Cardiac fibroblast (primary cell): ENCODE measurements at places on chromosomes 6 and 20.
A peak's percentile ranks its signal among the peaks of the same experiment; 100 is the strongest.

DNA sequence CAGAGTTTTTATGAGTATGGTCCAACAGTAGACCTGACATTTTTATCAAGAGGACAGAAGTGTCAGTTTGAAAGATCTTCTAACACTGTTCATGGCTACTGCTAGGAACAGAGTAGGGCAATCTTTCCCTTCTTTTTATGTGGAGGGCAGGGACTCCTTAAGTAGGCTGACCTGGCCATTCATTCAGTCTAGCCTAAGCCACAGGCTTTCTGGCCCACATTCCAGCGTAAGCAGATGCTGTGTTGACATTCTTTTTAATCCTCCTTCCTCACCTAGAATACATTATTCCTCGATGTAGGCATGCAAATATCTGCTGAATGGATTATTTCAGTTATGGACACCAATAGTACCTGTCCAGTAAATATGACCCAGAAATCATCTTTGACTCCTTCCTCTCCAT is 188.3 kb downstream of the ATXN1 start:
- DNase-seq = no peak

GRCh38 chr20:50654904-50655303 is 36.4 kb downstream of the RIPOR3 start:
- DNase-seq = peak; percentile 37

DNA sequence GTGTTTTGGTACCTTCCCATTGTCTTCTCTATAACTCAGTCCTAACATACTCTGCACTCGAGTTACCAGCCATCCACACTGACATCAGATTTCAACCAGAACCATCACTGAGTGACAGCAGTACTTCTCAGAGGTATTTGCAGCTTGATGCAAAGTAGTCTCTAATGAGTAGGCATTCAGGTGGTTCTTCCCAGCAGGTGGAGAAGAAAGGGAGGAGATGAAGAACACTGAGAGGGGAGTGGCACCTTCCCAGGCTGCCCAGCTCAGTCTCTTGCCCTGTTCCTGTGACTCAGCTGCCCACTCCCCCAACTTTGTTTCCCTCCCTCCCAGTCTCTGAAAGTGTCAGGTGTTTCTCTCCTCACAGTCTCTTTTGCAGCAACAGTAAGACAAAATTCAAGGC is 38.7 kb upstream of the SMIM28 start:
- DNase-seq = no peak

GRCh38 chr6:878179-878578 is 185.2 kb upstream of the EXOC2 start:
- no peak for DNase-seq

- no peak for DNase-seq
Observed at GRCh38 chr6:116568821-116569755, 2.2 kb upstream of the RWDD1 start.

GRCh38 chr6:160750276-160750689 is 48.2 kb downstream of the PLG start:
- DNase-seq = no peak

GRCh38 chr6:40735121-40735520 is 148.0 kb upstream of the LRFN2 start:
- DNase-seq = no peak

DNA sequence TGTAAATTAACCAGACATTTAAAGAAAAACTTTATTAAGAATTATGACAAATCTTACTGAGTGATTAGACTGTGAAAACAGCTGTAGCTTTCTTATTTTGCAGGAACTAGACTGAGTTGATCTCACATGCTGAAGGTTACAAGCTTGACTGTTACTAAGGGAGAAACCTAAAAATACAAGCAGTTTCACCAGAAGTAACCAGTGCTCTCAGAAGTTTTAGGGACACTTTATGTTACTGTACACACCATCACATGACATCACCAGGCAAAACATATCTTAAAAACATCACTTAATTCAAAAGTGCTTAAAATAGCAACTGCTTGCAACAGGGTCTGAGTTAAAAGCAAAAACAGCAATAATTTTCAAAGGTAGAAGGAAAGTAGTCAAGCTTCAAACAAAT is 5.4 kb downstream of the FBXO30 start:
- no peak for DNase-seq

DNA sequence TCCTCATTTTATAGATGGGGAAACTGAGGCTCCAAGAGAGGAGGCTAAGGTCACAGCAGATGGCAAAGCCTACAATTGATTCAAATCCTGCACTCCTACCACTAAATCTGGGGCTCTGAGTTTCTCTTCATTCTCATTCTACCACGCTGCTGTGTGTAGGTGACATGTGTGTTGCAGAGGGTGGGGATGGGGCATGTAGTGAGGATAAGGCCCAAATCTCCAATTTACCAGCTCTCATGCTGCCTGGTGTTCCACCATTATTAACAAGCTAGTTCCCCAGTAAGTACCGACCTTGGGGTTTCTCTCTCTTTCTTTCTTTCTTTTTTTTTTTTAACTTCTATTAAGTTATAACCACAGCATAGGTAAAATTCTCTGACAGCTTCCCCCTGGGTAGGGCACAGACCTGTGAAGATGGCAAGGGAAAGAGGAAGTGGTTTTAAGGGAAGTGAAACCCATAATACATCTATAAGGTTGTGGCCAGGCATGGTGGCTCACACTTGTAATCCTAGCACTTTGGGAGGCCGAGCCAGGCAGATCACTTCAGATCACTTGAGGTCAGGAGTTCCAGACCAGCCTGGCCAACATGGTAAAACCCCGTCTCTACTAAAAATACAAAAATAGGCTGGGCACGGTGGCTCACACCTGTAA is 13.0 kb upstream of the MATN4 start:
- no peak for DNase-seq

- DNase-seq = no peak
Observed at GRCh38 chr20:44618318-44618731, 33.2 kb downstream of the ADA start.

GRCh38 chr6:16681260-16681873 is 79.9 kb downstream of the ATXN1 start:
- peak; percentile 90 for DNase-seq

DNA sequence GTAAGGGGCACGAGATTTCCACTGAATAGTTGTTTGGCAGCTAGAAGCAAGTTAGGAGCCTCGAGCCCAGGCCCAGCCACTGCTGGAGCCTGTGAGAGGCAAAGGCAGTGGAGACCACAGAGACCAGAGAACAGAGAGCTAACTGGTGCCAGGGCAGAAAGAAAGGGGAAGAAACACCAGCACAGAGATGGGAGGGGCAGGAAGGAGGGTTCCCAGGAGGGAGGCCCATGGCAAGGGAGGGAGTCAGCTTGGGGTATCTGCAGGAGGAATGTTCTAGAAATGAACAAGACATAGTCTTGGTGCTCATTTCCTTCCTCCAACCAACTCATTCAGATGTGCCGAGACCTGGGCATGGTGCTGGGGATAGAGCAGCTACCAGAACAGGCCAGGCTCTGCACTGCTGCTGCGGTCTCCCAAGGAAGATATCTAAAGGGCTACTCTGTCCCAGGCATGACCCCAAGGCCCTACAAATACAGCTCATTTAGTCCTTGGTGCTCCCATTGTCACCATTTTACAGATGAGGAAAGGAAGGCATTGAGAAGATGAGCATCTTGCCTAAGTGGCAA is 10.7 kb downstream of the ANGPT4 start:
- no peak for DNase-seq

DNA sequence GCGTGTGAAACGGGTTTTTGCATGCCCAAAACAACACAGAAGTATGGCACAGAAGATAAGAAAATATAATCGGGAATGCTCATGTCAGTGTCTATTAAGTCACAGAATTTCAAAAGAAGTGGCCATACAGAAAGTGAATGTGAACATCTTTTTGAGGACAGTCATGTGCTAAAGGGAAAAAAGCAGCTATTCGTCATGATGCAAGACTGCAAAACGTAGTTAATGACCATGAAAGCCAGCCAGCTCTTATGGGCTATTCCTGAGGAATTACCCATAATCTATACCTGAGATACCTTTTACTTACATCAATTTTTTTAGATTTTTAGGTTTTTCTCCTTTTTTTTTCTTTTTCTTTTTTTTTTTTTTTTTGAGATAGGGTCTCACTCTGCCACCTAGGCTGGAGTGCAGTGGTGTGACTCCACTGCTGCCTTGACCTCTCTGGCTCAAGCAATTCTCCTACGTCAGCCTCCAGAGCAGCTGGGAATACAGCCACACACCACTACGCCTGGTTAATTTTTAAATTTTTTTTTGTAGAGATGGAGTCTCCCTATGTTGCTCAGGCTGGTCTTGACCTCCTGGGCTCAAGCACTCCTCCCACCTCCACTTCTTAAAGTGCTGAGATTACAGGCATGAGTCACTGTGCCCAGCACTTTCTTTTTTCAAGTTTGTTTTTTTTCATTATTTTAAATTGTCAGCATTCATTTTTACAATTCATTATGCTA is 18.1 kb upstream of the ZBP1 start:
- peak; percentile 34 for DNase-seq

- DNase-seq = no peak
Observed at GRCh38 chr6:21159465-21159864, 434.1 kb upstream of the SOX4 start.
